Activated T-helper 2 cell treated with anti-CD3 and anti-CD28 coated beads, Interferon-gamma antibody, Interleukin-2, Interleukin-4, amounts not matched to agents 10 μg/mL and 5 μg/mL and 100 μg/mL, durations not matched to agents 14 hours and 24 hours and 36 hours (primary cell): ENCODE measurements at places on chromosomes 7 and 10. TPM values are rescaled to one million over a fixed set of nuclear protein-coding genes. Genes with fewer than 3 reads are reported as not detected.

- no peaks in the 10 kb centered on the region for H3K36me3 ChIP-seq
- H3K4me1 ChIP-seq = no peaks in the 10 kb centered on the region
- DNase-seq = no peak
Measured at GRCh38 chr10:34885898-34886297, 70.8 kb upstream of the PARD3 start.

- no peaks in the 10 kb centered on the region for H3K36me3 ChIP-seq
- no peak overlapping the region for H3K27ac ChIP-seq
Measured at GRCh38 chr10:14191871-14192270, 138.9 kb downstream of the FRMD4A start.

DNA sequence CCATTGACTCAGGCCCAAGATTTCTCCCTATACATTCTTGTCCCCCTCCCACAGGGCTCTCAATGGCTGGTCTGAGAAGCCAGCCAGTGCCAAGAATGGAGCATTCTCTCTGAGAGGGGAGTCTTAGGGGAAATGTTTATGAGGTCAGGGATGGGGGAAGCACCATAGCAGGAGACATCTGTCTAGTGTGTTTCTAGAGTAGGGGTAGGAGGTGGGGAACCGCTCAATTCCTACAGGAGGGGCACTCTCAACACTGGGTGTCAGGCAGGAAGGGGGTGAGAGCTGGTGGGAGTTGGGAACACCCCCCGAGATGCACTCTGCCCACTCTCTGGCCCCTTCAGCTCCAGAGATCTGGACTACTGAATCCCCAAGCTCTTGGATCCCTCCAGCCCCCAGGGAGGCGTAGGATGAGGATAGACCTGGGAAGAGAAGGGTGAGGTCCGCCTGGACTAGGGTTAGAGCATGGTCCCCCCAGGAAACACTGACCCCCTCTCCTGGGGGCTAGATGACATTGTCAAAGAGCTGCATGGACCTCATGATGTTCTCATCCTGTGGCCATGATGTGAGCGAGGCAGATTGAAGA is 8.7 kb upstream of the OGA start:
- H3K4me1 ChIP-seq = peaks cover 22% of the 10 kb centered on the region
- H3K27me3 ChIP-seq = no peaks in the 10 kb centered on the region
- no peak overlapping the region for H3K27ac ChIP-seq
- no peak overlapping the region for H3K4me3 ChIP-seq
- DNase-seq = no peak

DNA sequence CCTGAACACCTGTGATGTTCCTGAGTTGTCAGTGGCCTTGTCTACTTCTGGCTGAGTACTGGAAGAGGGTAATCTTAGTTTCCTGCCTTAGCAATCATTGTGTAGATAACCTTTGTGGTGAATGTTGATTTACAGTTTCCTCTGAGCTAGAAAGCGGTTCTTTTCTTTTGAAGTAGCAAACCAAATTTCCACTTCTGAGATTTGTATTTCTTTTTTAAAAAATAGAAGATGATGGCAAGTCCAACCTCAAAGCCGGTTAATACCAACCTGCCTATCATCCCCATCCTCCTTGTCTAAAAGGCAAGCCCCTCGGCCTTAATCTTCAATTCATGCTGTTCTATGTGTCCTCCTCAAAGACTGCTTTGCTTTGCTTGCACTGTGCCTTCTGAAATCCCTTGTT is 12.5 kb upstream of the PALS2 start:
- no peaks in the 10 kb centered on the region for H3K36me3 ChIP-seq
- H3K4me3 ChIP-seq = no peak overlapping the region
- H3K27ac ChIP-seq = no peak overlapping the region
- H3K4me1 ChIP-seq = peaks cover 11% of the 10 kb centered on the region

Gene PNLIP
- total RNA-seq = not detected in 2 replicates

Gene ACTA2
- total RNA-seq = 11.3 and 11.9 TPM in 2 replicates

Gene SCIN
- not detected in 2 replicates for total RNA-seq

Gene CEP55
- total RNA-seq = 72.6 and 76.1 TPM in 2 replicates

Gene PON3
- 0.14 and 0.30 TPM in 2 replicates for total RNA-seq

Gene RRP12
- total RNA-seq = 69.8 and 70.1 TPM in 2 replicates
